ENCODE measurements at places on chromosomes 5 and 9.

DNA sequence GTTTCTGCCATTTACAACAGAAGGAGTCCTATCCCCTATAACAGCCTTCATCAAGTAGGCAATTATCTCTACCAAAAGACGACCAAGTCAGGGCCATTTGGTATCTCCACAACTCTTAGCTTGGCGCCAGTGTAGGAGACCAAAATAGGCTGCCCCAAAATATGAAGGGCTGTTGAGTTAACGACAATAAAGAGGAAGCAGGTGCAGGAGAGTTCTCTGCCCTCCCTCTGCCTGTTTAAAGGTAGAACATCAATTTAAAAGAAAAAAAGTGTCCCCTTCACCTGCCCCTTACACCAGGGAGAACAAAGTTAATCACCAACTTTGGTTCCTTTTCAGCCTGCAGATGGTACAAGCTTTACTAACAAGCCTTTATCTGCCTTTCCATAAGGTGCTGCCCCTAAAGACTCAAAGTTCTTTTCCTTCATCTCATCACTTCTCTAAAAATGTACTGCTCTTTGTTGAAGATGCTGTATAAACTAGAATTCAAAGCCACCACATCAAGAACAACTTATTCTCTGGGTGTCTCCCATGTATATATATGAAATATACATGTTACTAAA lies 33.3 kb downstream of the PPP1R2B start:
- no peak for DNase-seq

GRCh38 chr9:134344068-134344799 lies 18.0 kb downstream of the RXRA start:
- DNase-seq = no peak

DNA sequence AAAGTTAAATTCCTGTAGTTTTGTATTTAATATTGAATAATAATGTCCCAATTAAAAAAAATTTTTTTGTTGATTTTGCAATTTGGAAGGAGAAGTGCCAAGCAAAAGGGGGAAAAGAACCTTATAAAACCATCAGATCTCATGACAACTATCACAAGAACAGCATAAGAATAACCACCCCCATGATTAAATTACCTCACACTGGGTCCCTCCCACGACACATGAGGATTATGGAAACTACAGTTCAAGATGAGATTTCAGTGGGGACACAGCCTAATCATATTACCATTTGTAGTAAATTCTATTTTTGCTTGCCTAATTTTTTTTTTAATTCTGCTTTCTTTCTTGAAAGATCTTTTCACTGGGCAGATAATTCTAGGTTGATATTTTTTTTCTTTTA lies 33.4 kb upstream of the FCHO2 start:
- no peak for DNase-seq

- DNase-seq = no peak
These were observed 136.6 kb downstream of the GNA14 start for GRCh38 chr9:77511525-77511924.

GRCh38 chr9:123928533-123929176 lies 1.3 kb downstream of the DENND1A start:
- no peak for DNase-seq

DNA sequence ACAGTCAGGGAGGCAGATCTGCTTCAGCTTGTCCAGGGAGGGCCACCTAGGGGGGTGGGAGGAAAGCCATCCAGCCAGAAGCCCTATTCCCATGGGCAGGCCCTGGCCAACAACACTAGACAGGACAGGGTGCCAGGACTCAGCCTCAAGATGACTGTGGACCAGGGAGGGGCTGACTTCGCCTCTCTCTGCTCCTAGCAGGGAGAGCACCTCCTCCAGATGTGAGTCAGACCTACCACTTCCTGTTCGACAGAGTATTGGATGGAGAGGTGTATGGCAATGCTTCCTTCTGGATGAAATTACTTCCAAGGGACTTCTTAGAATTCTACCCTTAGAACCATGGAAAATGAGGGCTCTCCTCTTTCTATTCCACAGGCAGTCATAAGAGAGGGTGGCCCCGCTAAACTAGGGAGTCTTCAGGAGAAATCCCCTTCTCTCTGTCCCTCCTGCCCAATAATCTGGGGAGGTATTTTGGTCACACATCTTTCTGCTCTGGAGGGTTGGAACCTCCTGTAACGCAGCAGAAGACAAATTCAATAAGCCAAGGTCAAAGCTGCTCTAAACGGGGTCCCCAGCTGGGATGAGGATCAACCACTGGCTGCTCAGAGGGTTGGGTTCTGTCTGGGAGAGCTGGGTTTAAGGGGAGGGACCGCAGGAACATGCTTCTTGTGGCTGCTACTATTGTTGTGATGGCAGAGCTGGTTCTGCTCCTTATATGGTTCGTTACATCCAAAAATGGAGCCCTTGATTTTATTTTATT lies 23.2 kb upstream of the RCL1 start:
- no peak for DNase-seq

- DNase-seq = no peak
These were observed 6.3 kb downstream of the AP3B1 start for GRCh38 chr5:78288246-78288645.

DNA sequence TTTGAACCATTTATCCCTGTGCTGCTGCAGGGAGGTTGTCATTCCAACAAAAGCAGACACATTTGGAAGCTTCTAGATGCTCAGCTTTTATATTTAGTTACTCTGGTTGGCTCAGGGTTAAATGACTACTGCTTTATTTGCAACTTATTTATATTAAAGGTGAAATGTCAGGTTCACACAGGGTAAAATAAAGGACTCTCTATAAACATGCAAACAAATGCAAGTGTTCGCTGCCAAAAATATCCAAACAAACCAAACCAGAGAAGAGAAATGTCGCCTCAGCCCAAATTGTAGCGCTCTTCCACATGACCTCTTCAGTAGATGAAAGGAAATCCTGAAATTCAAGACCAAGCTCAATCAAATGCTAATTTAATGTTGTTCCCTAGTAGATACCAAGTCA lies 57.0 kb upstream of the LIFR start:
- DNase-seq = no peak

- no peak for DNase-seq
These were observed 1150.8 kb upstream of the CDH6 start for GRCh38 chr5:30042677-30043076.

DNA sequence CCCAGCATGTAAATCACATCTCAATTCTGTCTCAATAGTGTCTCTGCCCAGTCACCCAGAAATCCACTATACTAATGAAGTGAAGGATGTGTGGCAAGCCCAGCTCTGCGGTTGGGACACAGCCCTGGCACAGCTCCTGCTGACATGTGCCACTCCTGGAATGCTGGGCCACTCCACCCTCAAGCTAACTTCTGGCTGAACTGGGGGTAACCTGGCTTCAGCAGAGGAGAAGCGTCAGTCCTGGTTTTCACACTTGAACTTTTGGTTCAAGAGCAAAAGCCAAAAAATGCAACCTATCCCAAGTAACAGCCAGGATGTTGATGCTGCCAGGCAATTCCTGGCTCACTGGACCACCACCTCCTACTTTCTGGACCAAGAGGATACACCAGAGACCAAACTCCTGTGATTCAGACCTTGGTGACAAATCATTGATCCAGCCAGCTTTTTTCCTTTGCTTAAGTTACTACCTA lies 86.4 kb downstream of the ARRDC3 start:
- no peak for DNase-seq

- no peak for DNase-seq
These were observed 26.2 kb downstream of the GNAQ start for GRCh38 chr9:78005231-78006002.

DNA sequence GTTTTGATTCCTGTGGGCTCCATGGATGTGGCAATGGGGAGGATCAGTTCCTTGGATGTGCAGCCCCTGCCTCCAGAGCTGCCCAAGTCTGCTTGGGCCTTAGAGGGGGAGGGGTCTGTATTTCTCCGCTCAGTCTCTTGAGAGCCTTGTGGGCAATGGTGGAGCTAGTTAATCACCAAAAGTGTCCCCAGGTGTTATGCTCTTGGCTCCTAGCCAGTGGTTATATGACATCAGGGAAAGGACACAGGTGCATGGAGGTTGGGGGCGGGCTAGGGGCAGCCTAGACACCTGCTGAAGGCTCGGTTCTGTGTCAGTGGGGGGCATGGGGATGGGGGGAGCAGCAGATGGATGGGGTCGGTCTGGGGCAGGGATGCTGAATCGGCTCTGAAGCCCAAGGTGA lies 12.4 kb upstream of the ARAP3 start:
- no peak for DNase-seq

- DNase-seq = no peak
These were observed 15.3 kb upstream of the NINJ1 start for GRCh38 chr9:93149361-93149760.

GRCh38 chr5:31847354-31847753 lies 208.4 kb downstream of the PDZD2 start:
- no peak for DNase-seq

DNA sequence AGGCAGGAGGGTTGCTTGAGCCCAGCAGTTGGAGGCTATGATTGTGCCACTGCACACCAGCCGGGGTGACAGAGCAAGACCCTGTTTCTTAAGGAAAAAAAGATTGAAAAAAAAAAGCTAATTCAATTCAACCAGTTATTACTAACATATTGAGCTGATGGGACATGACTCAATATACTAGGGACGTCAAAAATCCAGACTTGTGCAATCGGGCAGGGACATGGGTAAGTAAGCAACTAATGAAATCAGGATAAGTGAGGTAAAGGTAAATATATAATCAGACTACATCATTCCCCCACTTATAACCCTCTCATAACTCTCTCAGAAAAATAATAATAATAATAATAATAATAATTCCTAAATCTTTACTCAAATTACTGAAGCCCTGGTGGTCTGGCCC lies 975 bp upstream of the HAVCR1 start:
- no peak for DNase-seq

- no peak for DNase-seq
These were observed 30.0 kb upstream of the SH3RF2 start for GRCh38 chr5:145906401-145906800.

DNA sequence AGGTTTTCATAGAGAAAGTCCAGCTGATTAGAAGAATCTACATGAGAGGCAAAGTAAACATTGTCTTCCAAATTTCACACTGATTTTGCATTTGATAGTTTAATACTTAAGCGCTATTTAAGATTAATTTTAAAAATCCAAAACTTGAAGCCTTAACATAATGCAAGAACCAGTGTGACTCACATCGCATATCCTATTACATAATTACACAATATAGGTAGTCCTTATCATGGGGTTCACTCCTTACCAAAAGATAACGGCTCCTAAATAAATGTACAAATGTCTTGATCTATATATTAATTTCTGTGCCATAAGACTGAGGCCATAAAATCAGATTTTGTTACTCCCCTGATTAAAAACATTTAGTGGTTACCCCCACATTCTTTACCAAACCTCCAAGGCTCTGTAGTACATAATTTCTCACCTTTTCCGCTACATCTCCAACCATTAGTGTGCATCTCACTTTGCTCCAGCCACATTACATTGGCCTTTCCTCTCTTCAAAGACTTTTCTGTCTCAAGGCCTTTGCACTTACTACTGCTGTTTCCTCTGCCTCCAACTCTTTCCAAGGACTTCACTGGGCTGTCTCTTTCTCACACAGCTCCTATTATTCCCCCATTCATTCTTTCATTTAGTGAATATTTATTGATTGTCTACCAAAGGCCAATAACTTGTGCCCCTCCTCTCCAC lies 1.0 kb downstream of the RIOK2 start:
- no peak for DNase-seq

- DNase-seq = no peak
These were observed 109.3 kb upstream of the FCN2 start for GRCh38 chr9:134770972-134771971.

GRCh38 chr5:96121364-96121763 lies 159.7 kb upstream of the ELL2 start:
- no peak for DNase-seq

DNA sequence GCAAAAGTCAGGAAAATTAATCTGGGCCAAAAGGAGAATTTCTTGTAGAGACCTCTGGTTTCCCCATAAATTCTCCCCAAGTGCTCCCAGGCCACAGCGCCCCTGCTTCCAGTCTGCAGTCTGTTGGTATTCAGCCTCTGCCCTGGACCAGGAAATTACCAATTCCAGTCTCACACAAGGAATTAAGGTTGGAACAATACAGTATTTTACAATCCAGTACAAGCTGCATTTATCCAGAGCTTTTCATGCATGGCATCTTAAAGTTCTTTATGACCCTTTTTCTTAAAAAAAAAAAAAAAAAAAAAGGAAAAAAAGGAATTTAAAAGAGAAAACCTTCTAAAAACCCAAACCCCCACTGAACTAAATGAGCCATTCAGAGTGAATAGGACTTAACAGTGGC lies 139.6 kb upstream of the RANBP3L start:
- DNase-seq = no peak

- DNase-seq = no peak
These were observed 22.2 kb upstream of the SLC9A3 start for GRCh38 chr5:546376-546908.
